ENCODE measurements at places on chromosomes 7 and 10.

DNA sequence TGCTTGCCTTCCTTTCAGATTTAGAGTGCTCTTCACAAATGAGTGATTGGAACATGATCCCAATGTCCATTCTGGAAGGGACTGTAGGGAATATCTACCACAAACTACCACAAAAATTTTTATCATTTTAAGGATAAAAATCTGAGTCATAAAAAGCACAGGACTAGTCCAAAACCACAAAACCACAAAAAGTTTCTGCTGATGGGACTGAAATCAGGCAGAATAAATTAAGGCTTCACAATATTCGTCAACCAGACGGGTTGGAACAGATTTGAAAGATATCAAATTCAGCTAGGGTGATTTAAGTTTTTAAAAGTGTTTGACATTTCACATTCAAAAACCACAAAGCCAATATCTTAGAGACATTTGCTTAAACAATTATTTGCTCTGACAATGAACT is 100.1 kb upstream of the PTN start:
- DNase-seq, result peak; percentile 79

DNA sequence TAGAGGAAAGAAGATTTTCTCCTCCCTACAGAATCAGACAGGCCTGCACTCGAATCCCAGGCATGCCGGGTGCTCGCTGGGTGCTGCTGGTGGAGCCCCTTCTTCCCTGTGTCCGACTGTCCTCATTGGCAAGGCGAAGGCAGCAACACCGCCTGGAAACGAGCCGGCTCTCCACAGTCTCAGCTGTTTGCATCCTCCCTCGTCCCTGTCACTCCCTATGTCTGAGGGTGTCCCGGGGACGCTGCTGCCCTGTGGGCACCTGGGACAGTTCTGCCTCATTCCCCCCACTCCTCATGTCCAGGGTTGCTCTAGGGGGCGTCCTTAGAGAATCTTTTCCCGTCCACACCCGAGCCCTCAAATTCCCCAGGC is 31.6 kb upstream of the TMEM72 start:
- DNase-seq, result no peak

GRCh38 chr7:70303309-70303708 is 705.0 kb downstream of the AUTS2 start:
- no peak for DNase-seq

GRCh38 chr10:55163388-55163979 is 362.5 kb upstream of the PCDH15 start:
- no peak for DNase-seq

DNA sequence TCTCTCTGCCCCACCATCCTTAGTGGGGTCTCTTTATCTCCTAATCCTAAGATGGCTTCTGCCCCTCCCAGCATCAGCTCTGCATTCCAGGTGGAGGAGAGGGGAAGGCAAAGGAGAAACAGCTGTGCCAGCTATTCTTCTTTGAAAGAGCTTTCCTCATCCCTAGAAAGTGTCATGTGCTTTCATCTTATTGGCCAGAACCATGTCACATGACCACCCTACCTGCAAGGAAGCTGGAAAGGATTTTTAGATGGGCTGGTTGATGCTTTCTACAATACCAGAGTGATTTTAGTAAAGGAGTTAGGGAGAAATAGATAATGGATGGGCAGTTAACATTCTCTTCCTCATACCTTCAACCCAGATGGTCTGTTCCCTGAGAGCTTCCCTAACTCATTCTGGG is 141.1 kb downstream of the INSYN2A start:
- DNase-seq, result no peak

- DNase-seq, result no peak
Observed at GRCh38 chr10:130432271-130432670, 296.1 kb downstream of the GLRX3 start.

DNA sequence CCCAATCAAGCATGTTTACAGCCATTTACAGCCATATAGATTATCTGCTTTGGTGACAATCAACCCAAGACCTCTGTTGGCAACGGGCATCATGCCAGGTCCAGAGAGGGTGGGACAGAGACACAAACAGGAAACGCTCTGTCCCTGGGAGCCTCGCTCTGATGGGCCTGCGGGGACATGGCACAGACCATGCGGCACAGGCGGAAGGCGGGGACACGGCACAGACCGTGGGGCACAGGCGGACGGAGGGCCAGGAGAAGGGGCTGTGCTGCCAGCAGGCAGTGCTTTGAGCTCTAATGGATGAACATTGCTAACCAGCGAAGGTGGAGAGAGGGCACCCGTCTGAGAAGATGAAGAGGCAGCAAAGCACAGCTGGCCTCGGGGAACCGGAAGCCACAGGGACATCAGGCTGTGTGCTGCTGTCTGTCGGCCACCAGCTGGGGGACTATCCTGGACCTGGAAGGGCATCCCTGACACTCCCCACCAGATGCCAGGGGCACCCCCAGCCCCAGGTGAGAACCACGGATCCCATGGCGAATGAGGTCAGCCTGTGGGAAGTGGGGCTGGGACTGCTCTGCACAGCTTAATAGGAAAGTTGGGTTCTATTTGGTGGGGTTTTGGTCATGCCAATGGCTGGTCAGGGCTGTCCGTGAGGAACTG is 61.0 kb downstream of the DIP2C start:
- DNase-seq, result no peak

DNA sequence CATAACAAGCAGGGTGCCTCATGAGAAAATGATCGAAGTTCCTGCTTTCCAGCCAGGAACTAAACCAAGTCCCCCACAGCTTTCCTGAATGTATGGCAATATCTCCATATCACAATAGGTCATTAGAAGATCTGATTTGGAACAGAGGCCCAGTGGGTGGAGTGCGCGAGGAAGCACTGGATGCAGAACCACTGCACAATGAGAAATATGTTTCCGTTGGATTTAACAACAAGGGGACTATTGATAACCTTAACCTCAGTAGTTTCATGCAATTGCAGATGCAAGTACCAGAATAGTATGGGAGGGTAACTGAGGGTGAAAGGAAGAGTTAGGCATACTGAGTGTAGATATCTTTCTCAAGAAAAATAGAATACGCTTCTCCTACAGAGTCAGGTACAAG is 45.3 kb downstream of the ZPBP start:
- DNase-seq, result no peak

DNA sequence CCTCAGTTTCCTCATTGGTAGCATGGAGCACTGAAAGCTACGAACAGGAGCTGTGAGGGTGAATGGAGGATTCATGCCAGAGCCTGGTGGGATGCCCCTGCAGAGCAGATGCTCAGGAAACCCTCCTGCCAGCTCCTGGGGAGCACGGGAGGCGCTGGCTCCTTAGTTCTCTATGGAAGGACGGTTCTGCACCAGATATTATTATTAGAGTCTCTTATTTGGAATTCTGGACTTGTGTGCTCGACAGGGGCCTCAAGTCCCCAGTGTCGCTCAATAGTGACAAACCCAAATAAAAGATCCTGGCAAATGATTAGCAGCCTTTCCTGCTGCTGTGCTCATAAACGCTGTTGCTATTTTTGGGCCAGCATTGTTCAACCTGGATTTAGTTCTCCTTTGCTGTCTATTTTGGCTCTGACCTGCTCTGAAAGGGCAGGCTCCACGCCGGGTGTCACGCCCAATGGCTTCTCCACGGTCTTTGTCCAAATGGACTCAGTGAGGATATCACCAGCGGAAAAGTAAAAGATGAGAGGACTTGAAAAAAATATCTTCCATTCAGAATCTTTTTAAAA is 23.0 kb upstream of the KLF6 start:
- DNase-seq, result no peak

DNA sequence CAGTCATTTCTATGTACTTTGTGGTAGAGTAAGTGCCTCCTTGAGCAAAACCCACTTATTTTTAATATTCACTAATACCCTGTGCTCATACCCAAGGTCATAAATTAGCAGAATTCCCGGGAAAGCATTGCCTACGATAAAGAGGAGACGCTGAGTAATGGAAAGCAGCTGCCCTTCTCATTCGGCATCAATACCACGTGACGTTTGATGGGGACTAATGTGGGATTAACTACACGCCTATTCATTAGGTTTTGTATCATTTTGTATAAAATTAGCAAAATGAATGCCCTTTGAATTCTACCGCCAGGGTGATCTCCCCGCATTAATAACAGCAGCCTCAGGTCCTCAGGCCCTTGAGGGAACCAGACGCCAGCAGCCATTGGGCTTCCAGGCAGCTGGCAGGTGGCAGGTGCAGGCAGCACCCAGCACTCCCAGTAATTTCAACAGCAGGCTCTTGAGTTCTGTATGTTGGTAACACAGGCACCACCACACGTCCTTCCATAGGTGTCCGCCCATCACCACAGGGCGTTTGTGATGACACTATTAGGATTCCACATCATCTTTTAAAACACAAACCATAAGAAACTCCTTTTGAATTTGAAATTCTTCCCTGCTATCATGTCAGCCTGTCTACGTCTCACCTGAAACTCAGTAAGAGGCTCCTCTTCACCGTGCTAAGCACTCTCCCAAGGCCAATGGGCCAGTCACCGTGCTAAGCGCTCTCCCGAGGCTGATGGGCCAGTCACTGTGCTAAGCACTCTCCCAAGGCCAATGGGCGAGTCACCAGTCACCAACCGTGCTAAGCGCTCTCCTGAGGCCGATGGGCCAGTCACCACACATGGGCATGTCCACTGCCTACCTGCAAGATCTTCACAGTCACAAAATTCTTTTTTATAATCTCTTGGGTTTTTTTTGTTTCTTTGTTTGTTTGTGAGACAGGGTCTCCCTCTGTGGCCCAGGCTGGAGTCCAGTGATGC is 509.4 kb downstream of the PTPRN2 start:
- DNase-seq, result no peak

GRCh38 chr7:46909601-46910051 is 672.3 kb downstream of the TNS3 start:
- peak; percentile 83 for DNase-seq

DNA sequence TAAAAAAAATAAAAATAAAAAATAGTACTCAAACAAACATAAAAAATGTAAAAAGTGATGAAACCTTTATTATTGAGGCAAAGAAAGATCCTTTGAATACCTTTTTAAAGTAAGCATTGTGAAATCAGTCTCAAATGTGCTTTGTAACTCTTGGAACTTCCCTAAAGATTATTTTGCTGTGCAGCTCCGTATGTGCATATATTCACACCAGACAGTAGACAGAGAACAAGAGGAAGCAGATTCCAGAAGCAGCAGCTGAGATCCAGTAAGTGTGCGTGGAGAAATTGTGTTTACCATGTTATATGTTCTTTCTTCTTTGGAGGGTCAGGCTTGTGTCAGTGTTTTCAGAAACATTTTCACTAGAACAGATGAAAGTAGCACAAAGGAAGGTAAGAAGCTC is 324.9 kb downstream of the AGMO start:
- DNase-seq, result no peak

DNA sequence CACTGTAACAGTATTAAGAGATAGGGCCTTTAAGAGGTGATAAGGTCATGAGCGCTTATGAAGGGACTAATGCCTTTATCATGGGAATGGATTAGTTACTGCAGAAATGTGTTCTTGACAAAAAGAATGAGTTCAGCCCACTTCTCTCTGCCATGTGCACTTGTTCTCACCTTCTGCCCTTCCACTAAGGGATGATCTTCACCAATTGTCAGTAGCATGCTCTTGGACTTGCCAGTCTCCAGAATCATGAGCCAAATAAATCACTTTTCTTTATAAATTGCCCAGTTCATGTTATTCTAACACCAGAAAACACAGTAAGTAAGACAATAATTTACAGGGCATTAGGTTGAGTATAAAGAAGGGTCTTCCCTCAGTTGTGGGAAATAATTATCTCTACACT is 189.1 kb downstream of the CRPPA start:
- no peak for DNase-seq

DNA sequence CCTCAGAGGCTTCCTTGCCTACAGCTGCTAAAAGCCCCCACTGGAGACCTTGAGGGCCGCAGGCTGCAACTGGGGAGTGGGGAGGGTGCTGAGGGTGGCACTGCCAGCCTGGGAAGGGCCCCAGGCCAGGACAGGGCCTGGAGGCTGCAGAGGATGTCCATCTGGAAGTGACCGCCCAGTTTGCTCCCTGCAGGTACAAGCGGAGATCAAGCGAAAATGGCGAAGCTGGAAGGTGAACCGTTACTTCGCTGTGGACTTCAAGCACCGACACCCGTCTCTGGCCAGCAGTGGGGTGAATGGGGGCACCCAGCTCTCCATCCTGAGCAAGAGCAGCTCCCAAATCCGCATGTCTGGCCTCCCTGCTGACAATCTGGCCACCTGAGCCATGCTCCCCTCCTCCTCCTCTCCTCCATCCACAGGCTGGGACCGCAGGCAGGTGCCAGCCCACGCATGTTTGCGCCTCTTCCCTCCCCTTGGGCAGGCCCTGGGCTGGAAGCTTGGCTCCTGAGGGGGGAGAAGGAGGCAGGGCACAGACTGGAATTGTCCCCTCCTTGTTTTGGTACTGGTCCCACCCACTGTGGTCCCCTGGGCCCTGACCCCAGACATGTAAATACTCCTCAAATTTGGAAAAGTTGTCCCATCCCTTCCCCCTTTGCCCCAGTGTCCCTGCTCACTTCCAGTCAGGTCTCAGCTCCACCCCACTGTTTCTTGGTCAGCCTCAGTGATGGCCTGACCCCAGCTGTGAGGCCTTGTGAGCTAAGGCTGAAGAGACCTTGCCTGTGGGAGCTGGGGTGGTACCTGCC is 54.4 kb downstream of the ADCYAP1R1 start:
- no peak for DNase-seq

GRCh38 chr10:69345890-69346474 is 67.7 kb downstream of the HK1 start:
- DNase-seq, result no peak

GRCh38 chr7:103129702-103130549 is 19.0 kb downstream of the NAPEPLD start:
- DNase-seq, result no peak

- no peak for DNase-seq
Observed at GRCh38 chr10:122255509-122256301, 15.4 kb upstream of the BTBD16 start.

GRCh38 chr7:13106513-13106912 is 419.1 kb downstream of the ARL4A start:
- no peak for DNase-seq

DNA sequence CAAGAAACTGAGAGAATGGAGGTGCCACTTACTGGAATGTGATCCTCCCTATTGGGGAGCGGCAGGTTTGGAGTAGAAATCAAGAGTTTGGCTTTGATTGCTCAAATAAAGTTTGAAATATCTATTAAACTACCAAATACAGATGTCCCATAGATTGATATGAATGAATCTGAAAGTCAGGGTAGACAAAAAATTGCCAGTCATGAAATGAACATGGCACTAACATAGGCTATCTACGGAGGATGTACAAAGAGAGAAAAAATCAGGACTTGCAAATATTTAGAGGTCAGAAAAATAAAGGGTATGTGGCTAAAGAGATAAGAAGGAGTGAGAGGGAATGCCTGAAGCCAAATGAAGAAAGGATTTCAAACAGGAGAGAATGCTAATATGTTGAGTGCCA is 119.9 kb downstream of the PCDH15 start:
- DNase-seq, result no peak

Data from adipocyte (in vitro differentiated cells).